Adipose tissue (tissue), 3 donors: ENCODE measurements at places on chromosomes 16 and 17. TPM values are rescaled to one million over a fixed set of nuclear protein-coding genes. Genes with fewer than 3 reads are reported as not detected.

SOX9 gene
- polyA plus RNA-seq, result 8.9 TPM

FOXN1 gene
- polyA plus RNA-seq, result 0.03 TPM

HS3ST3A1 gene
- 0.61 TPM for polyA plus RNA-seq

ABCA9 gene
- 21.1 TPM for polyA plus RNA-seq

CLEC18B gene
- polyA plus RNA-seq, result 0.71 TPM

SMPD3 gene
- polyA plus RNA-seq, result 0.45 TPM

HOXB4 gene
- polyA plus RNA-seq, result 5.4 TPM

SDR42E2 gene
- not detected for polyA plus RNA-seq

MPP2 gene
- 3.3 TPM for polyA plus RNA-seq

KRTAP4-5 gene
- not detected for polyA plus RNA-seq

ASIC2 gene
- polyA plus RNA-seq, result not detected

KRT40 gene
- 0.15 TPM for polyA plus RNA-seq

TNFRSF17 gene
- polyA plus RNA-seq, result not detected

CHD9NB gene
- 1.2 TPM for polyA plus RNA-seq

ACSM2A gene
- polyA plus RNA-seq, result 0.14 TPM

TBC1D3C gene
- polyA plus RNA-seq, result not detected

DNASE1L2 gene
- polyA plus RNA-seq, result 0.41 TPM

PDIA2 gene
- polyA plus RNA-seq, result 6.5 TPM

ANKRD40CL gene
- not detected for polyA plus RNA-seq

BAHCC1 gene
- 14.4 TPM for polyA plus RNA-seq

TBC1D3K gene
- polyA plus RNA-seq, result not detected

SOCS1 gene
- polyA plus RNA-seq, result 2.6 TPM

TMEM92 gene
- polyA plus RNA-seq, result 0.59 TPM

NOXO1 gene
- polyA plus RNA-seq, result not detected

CLDN9 gene
- 0.30 TPM for polyA plus RNA-seq

SBK1 gene
- not detected for polyA plus RNA-seq
